HT-29 (cell line): ENCODE measurements at places on chromosomes 1 and 21.

- peak; percentile 64 for DNase-seq
These were observed 26.8 kb downstream of the RSPH1 start for GRCh38 chr21:42469272-42469671.

- DNase-seq: peak; percentile 79
These were observed 10.7 kb upstream of the OTUD7B start for GRCh38 chr1:150021191-150021694.

DNA sequence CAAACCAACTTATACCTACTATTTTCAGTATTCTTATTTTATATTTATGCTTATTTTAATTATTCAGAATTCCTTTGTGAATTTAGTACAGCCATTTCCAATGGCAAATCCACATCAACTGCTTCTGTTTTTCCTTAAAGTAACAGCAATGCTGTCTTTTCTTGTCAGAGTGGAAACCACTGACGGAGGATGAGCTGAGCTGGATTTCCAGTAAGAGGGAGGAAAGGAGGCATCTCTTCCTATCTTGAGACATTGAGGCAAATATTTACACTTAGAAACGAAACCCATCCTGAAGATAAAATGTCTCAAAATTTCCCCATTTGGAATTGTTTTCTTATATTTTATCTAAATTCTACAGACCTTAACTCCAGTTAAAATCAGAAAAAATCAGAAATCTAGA, 66.1 kb upstream of the SLC44A3 start:
- DNase-seq: no peak

GRCh38 chr1:187074445-187075048, 245.8 kb downstream of the PLA2G4A start:
- no peak for DNase-seq
